Activated CD8-positive, alpha-beta memory T cell treated with anti-CD3 and anti-CD28 coated beads for 4 hours (primary cell): ENCODE measurements at places on chromosomes 5 and 9.
A peak's percentile ranks its signal among the peaks of the same experiment; 100 is the strongest.

DNA sequence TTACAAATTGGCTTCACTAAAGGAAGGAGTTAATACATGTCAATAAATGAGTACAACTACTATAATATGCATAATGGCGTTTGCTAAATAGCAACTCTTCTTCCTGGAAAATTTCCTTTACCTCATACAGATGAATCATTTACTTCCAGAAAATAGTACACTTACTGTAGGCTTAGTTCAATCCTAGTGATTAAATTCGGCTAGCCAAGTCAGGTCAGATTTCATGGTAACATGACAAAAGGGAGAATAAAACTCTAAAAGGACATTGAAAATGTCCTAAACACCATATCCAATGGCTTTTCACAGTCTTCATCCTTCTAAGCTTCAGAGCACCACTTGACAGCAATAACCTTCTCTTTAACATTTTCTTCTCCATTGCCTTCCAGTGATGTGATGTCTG, 42.1 kb upstream of the ZFAND5 start:
- DNase-seq: no peak

- no peak for DNase-seq
Observed at GRCh38 chr9:136960212-136960937, 8.3 kb downstream of the LCN12 start.

DNA sequence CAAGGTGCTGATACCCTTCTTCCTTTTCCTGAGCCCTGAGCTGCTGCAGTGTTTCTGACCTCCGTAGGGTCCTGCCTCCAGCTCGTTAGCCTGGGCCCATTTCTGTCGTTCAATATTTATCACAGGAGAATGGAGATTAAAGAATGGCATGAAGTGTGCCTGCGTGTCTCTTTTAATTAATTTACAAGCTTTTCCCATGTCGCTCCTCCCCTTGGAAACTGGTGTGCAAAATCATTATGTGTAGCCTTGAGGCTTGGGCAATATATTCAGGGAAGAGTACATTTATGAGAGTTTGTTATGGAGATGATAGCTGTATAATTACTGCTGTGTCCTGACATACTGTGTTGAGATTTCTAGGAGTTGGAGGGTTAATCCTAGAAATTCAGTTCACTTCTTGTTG, 99.7 kb downstream of the PCSK5 start:
- no peak for DNase-seq

DNA sequence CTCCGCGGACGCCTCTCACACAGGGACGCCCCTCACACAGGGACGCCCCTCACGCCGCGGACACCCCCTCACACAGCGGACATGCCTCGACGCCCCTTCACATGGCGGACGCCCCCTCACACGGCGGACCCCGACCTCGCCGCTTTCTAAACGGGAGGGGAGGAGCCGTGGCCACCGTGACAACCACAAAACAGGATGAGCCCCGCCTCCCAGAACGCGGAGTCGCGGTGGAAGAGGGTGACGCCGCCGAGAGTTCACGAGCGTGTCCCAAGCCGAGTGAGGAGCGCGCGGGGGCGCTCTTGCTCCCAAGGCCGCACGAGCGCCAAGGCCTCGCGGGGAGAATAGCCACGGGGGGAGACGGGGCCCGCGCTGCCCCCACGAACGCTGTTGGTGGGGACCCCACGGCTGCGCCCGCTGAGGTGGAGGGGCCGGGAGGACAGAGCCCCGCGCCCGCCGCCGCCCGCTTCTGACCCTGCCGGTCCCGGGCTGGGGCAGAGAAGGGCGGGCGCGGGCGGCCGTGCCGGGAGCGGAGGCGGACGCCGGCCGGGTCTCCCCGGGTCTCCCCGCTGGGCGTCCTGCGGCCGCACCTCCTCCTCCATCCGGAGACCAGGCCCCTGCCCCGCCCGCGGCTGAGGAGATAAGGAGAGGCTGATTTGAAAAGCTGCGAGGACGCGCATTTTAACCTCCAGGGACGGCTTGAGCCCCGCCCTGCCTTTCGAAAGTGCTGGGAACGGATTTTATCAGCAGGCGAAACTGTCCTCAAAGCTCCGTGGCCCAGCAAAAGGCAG, 3.9 kb upstream of the NKD2 start:
- no peak for DNase-seq

DNA sequence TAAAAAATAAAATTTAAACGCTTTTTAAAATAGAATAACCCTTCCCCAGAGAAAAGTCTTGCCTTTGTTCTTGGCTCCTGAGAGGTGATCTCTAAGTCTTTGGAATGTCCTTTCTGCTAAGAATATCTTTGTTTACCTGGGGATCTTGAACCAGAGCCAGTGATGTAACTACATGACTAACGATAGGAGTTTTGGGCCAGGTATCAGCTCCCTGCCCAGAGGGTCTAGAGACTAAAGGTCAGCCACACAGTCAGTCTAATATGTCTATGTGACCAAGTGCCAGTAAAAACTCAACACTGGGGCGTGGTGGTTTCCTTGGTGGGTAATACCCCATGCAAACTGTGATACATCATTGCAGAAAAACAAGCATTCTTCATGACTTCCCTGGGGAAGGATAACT, 1351.9 kb upstream of the C9orf72 start:
- no peak for DNase-seq

DNA sequence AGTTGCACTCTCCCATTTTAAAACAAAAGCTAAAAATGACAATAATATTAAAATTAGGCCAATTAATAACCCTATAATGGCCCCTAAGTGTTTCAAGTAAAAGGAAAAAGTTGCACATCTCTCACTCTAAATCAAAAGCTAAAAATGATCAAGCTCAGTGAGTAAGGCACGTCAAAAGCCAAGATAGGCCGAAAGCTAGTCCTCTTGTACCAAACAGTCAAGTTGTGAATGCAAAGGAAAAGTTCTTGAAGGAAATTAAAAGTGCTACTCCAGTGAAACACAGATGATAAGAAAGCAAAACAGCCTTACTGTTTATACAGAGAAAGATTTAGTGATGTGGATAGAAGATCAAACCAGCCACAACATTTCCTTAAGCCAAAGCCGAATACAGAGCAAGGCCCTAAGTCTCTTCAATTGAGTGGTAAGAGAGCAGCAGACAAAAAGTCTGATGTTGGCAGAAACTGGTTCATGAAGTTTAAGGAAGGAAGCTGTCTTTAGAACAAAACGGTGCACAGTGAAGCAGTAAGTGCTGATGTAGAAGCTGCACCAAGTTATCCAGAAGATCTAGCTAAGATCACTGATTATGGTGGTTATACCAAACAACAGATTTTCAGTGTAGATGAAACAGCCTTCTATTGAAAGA, 144.1 kb upstream of the ACOT12 start:
- no peak for DNase-seq

DNA sequence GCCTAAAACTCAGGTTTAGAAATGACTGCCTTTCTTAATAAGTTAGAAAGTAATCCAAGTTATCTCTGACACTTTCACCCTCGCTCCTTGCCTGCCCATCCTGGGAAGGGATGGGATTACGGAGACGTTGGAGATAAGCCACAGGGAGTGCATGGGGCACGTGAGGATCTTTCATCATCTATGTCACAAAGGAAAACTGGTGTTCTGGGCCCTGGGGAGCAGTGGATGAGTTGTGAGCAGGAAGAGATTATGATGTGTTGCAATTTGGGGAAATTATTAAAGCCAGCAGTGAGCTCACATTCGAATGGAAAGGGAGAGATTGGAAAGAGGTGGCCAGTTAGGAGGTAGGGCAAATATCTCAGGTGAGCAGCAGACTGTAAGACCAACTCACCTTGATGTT, 12.8 kb downstream of the AFAP1L1 start:
- no peak for DNase-seq

- no peak for DNase-seq
Observed at GRCh38 chr9:69876981-69877380, 56.4 kb downstream of the CFAP95 start.

- no peak for DNase-seq
Observed at GRCh38 chr9:79020276-79020675, 551.5 kb upstream of the TLE4 start.

DNA sequence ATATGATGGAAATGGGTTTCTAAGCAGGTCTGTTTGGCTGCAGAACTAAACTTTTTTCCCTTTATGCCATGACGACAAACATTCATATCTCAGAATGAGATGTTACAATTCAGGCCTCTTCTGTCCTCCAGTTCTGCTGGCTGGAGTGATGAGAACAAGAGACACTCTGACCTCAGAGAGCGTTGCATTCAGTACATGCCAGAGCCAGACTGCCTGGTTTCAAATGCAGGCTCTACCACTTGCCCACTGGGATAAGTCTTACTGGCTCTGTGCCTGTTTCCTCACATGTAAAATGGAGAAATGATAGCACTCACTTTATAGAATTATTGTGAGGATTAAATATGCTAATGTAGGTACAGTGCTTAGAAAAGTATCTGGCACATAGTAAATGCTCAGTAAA, 24.8 kb upstream of the TOMM5 start:
- no peak for DNase-seq

- DNase-seq: peak; percentile 61
Observed at GRCh38 chr5:95631991-95632675, 12.2 kb downstream of the GPR150 start.

DNA sequence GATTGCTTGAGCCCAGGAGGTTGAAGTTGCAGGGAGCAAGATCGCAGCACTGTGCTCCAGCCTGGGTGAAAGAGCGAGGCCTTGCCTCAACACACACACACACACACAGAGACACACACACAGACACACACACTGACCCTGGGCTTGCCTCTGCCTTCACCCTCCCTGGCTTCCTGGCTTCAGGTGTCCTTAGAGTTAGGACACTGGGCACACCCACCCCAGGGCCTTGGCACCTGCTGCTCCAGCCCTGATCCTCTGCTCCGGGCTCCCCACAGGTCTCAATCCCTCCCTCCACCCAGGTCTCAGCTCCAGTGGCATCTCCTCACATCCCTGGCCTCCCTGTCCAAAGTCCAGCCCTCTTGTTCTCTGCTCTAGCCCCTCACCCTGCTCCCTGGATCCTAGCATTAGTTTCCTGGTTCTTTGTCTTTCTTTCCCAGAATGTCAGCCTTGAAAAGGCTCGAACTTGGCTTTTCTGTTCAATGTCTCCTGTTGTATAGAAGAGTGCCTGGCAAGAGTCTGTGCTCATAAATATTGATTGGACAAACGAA, 212.9 kb downstream of the C9orf50 start:
- DNase-seq: no peak

- DNase-seq: no peak
Observed at GRCh38 chr5:55821731-55822512, 29.2 kb upstream of the IL31RA start.

DNA sequence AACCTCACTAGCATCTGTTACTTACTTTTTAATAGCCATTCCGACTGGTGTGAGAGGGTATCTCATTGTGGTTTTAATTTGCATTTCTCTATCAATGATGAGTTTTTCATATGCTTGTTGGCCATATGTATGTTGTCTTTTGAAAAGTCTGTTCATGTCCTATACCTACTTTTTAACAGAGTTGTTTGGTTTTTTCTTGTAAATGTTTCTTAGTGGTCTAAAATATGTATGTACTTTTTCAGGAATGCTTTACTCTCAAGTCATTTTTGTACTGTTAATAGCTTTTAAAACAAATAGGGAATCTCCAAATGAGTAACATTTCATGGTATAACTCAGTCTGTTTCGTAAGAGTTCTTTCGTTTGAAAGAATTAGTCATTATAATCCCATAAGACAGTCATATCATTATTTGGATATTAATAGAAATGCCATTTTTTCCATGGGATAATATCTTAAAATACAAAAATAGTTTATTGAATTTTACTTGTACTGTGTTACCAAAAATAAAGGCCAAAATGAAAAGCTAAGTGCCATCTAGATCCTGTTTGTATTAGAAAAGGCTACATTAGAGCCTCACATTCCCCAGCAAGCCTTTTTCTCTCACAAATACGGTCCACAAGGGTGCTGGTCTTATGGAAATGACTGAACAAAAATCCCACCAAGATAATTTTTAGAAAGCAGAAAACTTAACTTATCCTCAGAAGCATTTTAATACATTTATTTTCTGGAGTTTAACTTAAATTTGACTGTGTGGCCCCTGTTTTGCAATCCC, 247.7 kb downstream of the PJA2 start:
- DNase-seq: no peak

- no peak for DNase-seq
Observed at GRCh38 chr9:105269593-105269992, 25.1 kb downstream of the SLC44A1 start.

GRCh38 chr9:89469003-89469402, 28.9 kb downstream of the SEMA4D start:
- DNase-seq: no peak

DNA sequence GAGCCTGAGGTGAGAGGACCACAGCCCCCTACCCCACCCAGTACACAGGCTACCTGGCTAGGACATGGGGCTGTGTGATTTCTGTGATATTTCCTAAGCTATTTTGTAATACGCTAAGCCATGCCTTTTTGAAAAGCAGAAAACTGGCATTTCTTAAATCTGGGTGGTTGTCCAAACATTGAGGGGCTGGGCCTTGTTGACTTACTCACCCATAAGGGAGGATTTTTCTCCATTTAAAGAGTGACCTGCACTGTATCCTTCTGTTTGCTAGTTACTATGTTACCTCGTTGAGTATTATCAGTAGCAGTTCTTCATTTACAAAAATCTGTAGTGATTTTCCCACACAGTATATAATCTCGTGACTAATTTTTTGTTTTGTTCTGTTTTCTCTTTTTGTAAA, 117.5 kb upstream of the OTULINL start:
- no peak for DNase-seq

GRCh38 chr5:34789021-34789531, 49.9 kb upstream of the TTC23L start:
- no peak for DNase-seq

DNA sequence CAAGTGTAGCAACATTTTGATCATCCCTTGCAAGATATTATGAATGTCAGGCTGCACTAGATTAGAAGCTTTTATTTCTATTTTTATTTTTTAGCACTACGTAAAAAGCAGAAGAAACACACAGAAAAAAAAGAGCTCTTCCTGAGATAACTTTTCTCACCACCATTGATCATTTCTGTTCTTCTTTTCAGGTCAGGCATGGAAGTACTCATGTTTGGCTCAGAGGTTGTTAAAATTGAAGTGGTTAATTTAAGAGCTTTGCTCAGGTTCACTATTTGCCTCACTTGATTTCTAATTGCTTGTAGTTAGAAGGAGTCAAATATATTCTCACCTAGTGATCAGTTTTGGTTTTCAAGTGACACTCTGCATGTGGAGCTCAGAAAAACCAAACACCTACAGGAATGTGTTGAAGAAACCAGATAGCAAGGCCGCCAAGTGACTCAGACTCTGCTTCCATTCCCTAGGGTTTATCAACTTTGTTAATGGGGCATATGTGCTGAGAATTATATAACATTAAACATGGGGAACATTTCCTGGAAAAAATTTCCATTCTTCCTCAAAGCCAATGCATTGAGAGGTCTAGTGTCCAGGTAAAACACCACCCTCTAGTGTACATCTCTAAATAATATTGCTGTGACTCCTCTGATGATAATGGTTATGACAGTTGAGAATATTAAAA, 679.8 kb downstream of the CETN3 start:
- no peak for DNase-seq

DNA sequence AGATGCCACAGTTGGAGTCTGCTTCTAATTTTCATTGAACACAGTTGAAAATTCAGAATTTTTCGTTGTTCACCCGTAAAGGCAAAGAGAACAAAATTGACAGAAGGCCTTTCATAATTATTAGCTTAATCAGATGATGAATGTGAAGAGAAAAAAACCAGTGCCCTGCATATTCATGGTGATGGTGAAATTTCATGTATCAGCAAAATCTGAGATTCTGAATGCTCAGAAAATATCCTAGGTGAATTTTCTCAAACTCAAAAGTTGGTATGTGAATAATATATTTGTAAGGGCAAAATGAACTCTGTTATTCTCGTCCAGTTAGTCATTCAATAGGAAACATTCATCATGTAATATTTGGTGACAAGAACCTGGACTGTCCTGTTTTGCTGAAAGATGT, 135.9 kb upstream of the DHFR start:
- no peak for DNase-seq

- no peak for DNase-seq
Observed at GRCh38 chr9:116355153-116355921, 201.7 kb downstream of the PAPPA start.
